ENCODE measurements at places on chromosomes 4 and X.

- H3K27me3 ChIP-seq = no peaks in the 10 kb centered on the region
- H3K27ac ChIP-seq = no peak overlapping the region
- no peaks in the 10 kb centered on the region for H3K36me3 ChIP-seq
- H3K4me3 ChIP-seq = no peak overlapping the region
- DNase-seq = no peak
Measured at GRCh38 chr4:14518136-14518535, 484.1 kb upstream of the CPEB2 start.

GRCh38 chr4:64399313-64400109, 9.7 kb downstream of the TECRL start:
- DNase-seq = no peak
- no peak overlapping the region for H3K27ac ChIP-seq
- H3K27me3 ChIP-seq = no peaks in the 10 kb centered on the region
- H3K4me1 ChIP-seq = no peaks in the 10 kb centered on the region

DNA sequence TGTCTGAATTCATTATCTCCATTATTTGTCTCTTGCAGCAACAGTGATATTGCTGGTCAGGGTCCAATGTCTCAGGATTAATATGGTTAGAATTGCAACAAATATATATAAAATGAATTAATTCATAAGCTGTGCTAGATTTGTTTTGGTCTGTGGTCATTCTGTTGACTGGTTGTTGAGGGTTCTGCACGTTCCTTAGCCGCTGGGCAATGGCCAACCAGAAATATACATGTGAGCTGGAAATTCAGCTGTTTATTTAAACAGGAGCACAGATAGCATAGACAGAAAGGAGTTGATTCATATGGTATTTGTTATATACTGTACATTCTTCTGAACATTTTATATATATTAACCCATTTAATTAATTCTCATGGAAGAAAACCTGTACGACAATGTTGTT, 100.8 kb downstream of the RPA4 start:
- no peak overlapping the region for H3K27ac ChIP-seq
- H3K27me3 ChIP-seq = no peaks in the 10 kb centered on the region
- H3K4me1 ChIP-seq = no peaks in the 10 kb centered on the region
- no peak for DNase-seq
- no peaks in the 10 kb centered on the region for H3K36me3 ChIP-seq

GRCh38 chrX:41137589-41137988, 52.3 kb downstream of the USP9X start:
- no peaks in the 10 kb centered on the region for H3K27me3 ChIP-seq
- no peak overlapping the region for H3K27ac ChIP-seq
- no peaks in the 10 kb centered on the region for H3K4me1 ChIP-seq
- no peak overlapping the region for H3K4me3 ChIP-seq
- DNase-seq = no peak
- H3K36me3 ChIP-seq = peaks cover 69% of the 10 kb centered on the region

GRCh38 chr4:43331226-43332051, 438.9 kb downstream of the GRXCR1 start:
- H3K36me3 ChIP-seq = no peaks in the 10 kb centered on the region
- H3K27ac ChIP-seq = no peak overlapping the region

DNA sequence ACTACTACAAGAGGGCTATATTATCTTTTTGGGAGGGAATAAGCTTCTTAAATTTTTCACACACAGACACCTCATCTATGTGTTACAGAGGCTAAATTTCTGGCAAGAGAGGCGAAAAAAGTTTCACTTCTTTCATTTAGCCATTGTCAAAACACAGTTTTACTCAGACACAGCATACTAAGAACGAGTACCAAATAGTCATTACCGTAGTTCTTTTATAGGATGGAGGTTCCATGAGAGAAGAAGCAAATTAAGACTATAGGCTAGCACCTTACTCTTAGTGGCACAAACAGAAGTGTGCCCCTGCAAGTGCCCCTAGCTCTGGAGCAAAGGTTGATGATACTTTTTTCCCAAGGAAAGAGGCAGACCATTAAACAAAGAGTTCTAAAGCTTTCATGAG, 26.2 kb downstream of the UGT2B7 start:
- no peaks in the 10 kb centered on the region for H3K27me3 ChIP-seq
- no peak for DNase-seq

DNA sequence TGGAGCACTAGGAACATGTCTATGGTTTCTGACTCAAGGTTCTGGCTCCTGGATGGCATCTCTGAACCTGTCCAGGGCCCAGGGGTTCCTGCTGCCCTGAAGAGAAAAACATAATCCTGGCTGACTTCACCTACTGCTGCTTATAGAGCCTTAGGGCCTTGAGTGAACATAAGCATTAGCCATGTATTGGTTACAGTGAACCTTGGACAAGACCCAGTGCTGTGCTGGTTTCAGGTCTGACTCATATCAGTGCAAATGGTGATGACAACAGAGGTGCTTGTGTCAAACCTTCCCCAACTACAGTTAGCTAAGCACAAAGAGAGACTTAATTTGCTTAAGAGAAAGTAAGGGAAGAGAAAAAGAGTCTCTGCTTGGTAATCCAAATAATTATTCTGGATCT, 1047.2 kb downstream of the GLUD2 start:
- H3K27ac ChIP-seq = no peak overlapping the region
- DNase-seq = no peak
- H3K4me3 ChIP-seq = no peak overlapping the region
- no peaks in the 10 kb centered on the region for H3K4me1 ChIP-seq
- no peaks in the 10 kb centered on the region for H3K36me3 ChIP-seq
- H3K27me3 ChIP-seq = no peaks in the 10 kb centered on the region

DNA sequence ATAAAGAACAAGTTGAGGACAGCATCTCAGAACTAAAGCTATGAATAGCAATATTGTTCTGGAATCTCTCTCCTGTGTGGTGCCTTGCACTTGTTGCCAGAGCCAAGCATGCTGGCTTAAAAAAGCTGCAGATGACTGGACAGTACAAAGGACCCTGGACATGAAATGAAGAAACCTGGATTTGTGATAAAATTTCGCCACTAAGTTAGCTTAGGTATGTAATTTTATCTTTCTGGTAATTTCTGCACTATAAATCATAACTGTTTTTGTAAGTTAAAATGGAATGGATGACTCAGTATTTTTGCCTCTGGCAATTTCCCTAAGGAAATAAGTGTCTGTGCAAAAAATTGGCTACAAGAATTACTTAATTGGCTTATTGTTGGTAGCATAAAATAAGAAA, 317.2 kb downstream of the CAMK2D start:
- H3K27ac ChIP-seq = peak overlapping the region; percentile 99
- peaks cover 5% of the 10 kb centered on the region for H3K36me3 ChIP-seq
- no peaks in the 10 kb centered on the region for H3K4me1 ChIP-seq
- H3K27me3 ChIP-seq = no peaks in the 10 kb centered on the region
- no peak for DNase-seq
- H3K4me3 ChIP-seq = no peak overlapping the region

- peaks cover 20% of the 10 kb centered on the region for H3K27me3 ChIP-seq
- no peak overlapping the region for H3K27ac ChIP-seq
- no peaks in the 10 kb centered on the region for H3K4me1 ChIP-seq
- DNase-seq = no peak
- H3K36me3 ChIP-seq = no peaks in the 10 kb centered on the region
- H3K4me3 ChIP-seq = no peak overlapping the region
Measured at GRCh38 chrX:101362757-101363156, 14.2 kb upstream of the TIMM8A start.

GRCh38 chr4:38497121-38497520, 166.9 kb upstream of the KLF3 start:
- no peaks in the 10 kb centered on the region for H3K4me1 ChIP-seq
- no peak for DNase-seq
- H3K27me3 ChIP-seq = no peaks in the 10 kb centered on the region
- H3K27ac ChIP-seq = no peak overlapping the region
- no peak overlapping the region for H3K4me3 ChIP-seq

- no peaks in the 10 kb centered on the region for H3K27me3 ChIP-seq
- H3K4me1 ChIP-seq = no peaks in the 10 kb centered on the region
- no peak for DNase-seq
- H3K36me3 ChIP-seq = no peaks in the 10 kb centered on the region
- no peak overlapping the region for H3K4me3 ChIP-seq
Measured at GRCh38 chrX:27565992-27566391, 24.2 kb upstream of the DCAF8L2 start.

DNA sequence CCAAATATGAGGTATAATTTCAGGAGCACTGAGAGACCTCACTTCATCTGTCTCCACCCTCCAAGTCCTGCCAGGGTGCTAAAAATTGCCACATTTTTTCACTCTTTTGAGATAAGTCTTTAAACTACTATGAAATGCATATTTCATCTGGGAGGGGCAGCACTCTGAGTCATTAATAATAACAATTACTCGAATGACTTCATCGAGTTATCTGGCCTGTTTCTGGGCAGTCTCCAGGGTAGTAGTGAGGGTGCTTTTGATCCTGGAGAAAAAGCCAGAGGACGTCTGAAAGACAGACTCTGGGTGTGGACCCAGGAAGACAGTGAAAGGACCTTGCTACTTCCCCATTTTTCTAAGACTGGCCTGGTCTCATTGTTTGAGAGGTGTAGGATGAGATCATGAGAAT, 42.3 kb upstream of the SRD5A3 start:
- H3K4me3 ChIP-seq = no peak overlapping the region
- no peaks in the 10 kb centered on the region for H3K4me1 ChIP-seq
- no peak overlapping the region for H3K27ac ChIP-seq
- no peaks in the 10 kb centered on the region for H3K36me3 ChIP-seq

DNA sequence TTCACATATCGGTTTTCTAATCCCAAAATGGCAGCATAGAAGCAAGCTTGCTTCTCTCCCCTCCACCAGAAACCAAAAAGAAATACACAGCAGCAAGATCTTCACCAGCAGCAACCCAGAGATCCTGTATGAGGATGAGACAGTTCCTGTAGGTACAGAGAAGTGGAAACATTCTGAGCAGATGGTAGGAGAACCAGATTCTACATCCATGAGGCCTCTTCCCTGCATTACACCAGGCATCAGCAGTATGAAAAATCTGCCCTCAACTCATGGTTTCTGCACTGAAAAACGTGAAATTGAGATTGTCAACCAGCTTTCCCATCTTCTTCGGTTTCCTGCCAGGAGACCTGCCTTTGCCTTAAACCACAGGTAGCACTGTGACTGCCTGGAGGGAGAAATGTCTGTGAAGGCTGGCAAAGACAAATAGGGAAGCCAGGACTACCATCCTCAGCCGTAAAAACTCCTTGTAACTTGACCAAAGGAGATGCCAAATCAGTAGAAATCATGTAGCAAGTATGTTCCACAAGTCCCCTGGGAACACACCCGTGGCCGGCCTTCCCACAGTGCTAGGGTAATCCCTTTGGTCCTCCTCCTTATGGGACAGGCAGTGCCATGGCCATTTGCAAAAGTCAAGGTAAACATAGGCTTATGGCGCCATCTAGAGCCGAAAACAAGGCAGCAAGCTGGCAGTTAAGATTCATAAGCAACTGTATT, 24.0 kb upstream of the MTHFD2L start:
- no peak overlapping the region for H3K4me3 ChIP-seq
- peak; percentile 27 for DNase-seq
- H3K27ac ChIP-seq = no peak overlapping the region
- no peaks in the 10 kb centered on the region for H3K27me3 ChIP-seq
- no peaks in the 10 kb centered on the region for H3K36me3 ChIP-seq
- H3K4me1 ChIP-seq = no peaks in the 10 kb centered on the region

DNA sequence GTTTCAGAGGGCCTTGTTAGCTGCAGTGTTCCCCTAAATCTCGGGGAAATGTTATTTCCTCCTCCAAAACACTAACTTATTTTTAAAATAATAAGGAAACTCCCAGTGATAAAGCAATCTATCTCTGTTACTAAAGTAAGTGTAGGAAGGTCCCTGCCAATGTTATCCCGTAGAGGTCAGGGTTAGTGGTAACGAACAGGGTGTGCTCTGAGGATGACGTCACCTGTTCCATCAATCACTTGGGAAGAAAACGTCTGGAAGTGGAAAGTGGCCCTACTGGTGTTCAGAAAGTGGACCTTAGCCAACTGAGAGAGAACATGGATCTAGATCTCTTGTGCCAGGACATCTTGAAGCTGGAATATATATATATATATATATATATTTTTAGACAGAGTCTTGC, 249.5 kb downstream of the BCOR start:
- no peak for DNase-seq
- H3K27ac ChIP-seq = no peak overlapping the region
- H3K4me3 ChIP-seq = no peak overlapping the region
- H3K27me3 ChIP-seq = peaks cover 8% of the 10 kb centered on the region

GRCh38 chr4:100414016-100414790, 103.6 kb downstream of the EMCN start:
- peaks cover 4% of the 10 kb centered on the region for H3K4me1 ChIP-seq
- H3K36me3 ChIP-seq = no peaks in the 10 kb centered on the region
- H3K27me3 ChIP-seq = no peaks in the 10 kb centered on the region
- DNase-seq = no peak
- H3K4me3 ChIP-seq = no peak overlapping the region

DNA sequence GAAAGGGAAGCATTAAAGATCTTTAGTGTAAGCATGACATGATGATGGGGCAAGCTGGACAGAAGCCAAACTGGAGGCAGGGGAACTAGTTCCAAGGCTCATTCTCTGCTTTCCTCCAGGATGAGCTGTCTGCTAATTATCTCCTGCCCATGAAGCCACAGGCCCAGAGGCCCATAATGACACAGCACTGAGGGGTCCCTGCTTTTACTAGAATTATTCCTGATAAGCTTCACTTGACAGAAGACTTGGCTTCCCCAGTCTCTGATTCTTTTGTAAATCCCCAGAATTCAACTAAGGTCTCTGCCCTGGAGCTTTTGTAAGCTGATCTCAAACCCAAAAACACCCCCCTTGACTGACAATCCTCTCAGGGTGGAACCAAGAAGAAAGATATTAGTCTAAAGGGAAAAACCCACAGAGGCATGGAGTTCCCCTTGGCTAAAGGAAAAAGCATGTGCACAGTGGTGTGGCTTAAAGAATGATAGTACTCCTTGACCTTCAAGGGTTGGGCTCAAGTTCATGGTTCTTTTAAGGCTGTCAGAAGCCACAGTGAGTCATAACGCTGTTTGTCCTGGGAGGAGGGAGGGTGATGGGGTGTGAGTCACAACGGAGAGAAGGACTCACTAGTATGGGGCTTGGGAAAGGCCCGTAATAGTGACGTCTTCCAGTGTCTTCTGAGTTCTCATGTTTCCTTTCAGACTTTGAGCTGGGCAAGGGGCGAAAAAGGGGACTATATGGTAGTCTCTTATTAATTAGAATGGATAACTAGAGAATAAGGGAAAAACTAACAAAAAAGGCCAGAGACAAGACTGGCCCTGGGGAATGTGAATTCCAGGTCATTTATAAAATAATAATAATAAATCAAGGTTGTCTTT, 146.0 kb upstream of the CPEB2 start:
- peaks cover 14% of the 10 kb centered on the region for H3K4me1 ChIP-seq
- peak overlapping the region; percentile 28 for H3K27ac ChIP-seq
- H3K4me3 ChIP-seq = no peak overlapping the region

- H3K4me1 ChIP-seq = 0 out of 2 replicates have a peak, but pooled peaks cover 8% of the 10 kb centered on the region
- no peaks in the 10 kb centered on the region for H3K27me3 ChIP-seq
- DNase-seq = no peak
- H3K27ac ChIP-seq = peak overlapping the region; percentile 96
- H3K36me3 ChIP-seq = peaks cover 44% of the 10 kb centered on the region
- peak overlapping the region; percentile 100 for H3K4me3 ChIP-seq
Measured at GRCh38 chr4:77158487-77158861, 1.5 kb downstream of the CCNG2 start.

Measured in SK-N-SH (cell line).